Left lung (tissue), 14 donors: ENCODE measurements at places on chromosomes 5 and 9. TPM values are rescaled to one million over a fixed set of nuclear protein-coding genes. Genes with fewer than 3 reads are reported as not detected.

GRCh38 chr5:179275381-179275878 lies 69.8 kb downstream of the ADAMTS2 start:
- H3K27me3 ChIP-seq: no peaks in the 10 kb centered on the region
- no peak overlapping the region for H3K4me3 ChIP-seq
- DNase-seq: peak; percentile 61
- peaks cover 8% of the 10 kb centered on the region for H3K36me3 ChIP-seq
- no peaks in the 10 kb centered on the region for H3K4me1 ChIP-seq
- H3K27ac ChIP-seq: peak overlapping the region; percentile 60

DNA sequence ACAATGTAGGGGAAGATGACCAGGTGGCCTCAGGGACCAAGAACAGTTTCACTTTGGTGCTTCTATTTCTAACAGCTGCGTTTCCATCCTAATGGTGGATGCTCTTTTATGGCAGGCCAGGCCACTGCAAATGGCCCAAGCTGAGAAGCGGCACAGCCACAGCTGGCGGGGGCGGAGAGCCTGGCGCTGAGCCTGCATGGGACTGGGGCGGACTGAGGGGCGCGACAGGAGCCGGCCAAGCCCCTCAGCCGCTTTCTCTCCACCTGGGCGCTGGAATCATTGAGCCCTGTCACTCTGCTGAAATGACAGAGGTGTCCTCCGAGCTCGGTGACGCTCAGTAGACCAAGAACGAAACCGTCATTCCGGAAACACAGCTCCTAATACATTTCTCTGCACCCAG lies 317.3 kb upstream of the PDE4D start:
- peaks cover 22% of the 10 kb centered on the region for H3K4me1 ChIP-seq
- no peak overlapping the region for H3K27ac ChIP-seq
- no peaks in the 10 kb centered on the region for H3K27me3 ChIP-seq

The DNAH5 gene
- total RNA-seq: 9.8 TPM

The IL33 gene
- total RNA-seq: 48.4 TPM

The PIP5K1B gene
- total RNA-seq: 31.0 TPM

The SPATA6L gene
- total RNA-seq: 10.1 TPM
